ENCODE measurements at places on chromosomes 7 and 10.

- no peak for DNase-seq
These were observed 99.5 kb downstream of the MKI67 start for GRCh38 chr10:128026615-128027300.

- no peak for DNase-seq
These were observed 2.1 kb upstream of the GIGYF1 start for GRCh38 chr7:100696123-100696521.

DNA sequence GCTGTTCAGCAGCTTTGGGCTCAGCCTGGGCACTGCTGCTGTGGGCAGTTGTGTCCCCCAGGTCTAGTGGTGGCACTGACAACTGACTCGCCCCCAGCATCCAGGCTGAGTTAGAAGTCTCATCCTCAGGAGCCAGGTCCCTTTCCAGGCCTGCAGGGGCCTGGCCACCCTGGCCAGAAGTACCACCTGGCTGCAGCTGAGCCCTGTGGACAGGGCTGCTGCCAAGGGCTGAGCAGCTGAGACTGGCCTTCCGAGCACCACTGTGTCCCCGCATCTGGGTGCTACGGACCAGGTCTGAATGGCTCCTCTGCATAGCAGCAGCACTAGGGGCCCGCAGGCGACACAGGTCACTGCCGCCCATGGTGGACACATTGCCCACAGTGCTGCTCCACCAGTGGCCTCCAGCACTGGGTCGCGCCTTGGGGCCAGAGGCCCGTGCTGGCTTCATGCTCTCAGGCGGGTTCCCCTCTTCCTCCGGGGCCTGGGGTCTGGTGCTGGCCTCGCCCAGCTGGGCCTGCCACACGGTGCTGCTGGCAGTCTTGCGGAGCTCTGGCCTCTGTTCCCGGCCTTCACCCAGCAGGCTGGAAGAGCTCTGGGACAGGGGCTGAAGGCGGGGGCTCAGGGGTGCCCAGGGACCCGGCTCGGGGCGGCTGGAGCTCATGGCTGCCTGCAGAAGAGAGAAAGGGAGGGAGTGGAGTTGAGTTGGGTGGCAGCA lies 6.2 kb downstream of the GPRIN2 start:
- DNase-seq, result no peak

DNA sequence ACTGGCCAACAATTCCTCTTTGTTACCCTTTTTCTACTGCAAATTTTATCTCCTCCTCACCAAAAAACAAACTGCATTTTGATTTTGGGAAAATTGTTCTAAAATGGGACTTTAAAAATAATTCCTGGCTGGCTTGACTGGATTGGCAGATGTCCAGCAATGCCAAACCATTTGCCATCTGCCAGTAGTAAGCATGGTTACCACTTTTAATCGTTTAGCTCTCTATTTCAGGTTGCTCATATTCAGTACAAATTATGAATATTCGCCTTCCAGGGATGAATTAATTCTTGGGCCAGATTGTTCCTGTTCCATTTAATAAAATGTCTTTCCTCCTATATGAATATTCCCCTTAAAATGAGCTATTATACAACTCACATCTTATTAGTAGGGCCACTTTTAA lies 35.7 kb downstream of the SMNDC1 start:
- no peak for DNase-seq

GRCh38 chr10:129765664-129766550 lies 198.2 kb downstream of the EBF3 start:
- DNase-seq, result no peak

DNA sequence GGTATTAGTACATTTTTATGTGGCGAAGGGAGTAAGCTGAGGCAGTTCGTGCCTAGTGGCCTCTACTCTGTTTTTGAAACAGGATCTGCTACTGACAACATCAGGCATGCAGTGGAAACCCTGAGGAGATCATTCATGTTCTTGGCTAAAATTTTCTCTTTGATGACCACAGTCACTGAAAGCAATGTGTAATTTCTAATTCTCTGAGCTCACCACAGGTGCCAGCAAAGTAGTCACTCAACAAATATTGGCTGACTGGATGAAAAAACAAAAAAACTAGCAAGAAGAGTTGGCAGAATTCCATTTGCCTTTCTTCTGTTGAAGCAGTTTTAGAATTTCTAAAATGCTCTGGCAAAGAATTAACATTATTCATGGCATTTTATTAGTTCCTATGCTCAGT lies 176.5 kb upstream of the KCTD7 start:
- peak; percentile 47 for DNase-seq

GRCh38 chr7:90945104-90945787 lies 319.0 kb upstream of the FZD1 start:
- peak; percentile 62 for DNase-seq

DNA sequence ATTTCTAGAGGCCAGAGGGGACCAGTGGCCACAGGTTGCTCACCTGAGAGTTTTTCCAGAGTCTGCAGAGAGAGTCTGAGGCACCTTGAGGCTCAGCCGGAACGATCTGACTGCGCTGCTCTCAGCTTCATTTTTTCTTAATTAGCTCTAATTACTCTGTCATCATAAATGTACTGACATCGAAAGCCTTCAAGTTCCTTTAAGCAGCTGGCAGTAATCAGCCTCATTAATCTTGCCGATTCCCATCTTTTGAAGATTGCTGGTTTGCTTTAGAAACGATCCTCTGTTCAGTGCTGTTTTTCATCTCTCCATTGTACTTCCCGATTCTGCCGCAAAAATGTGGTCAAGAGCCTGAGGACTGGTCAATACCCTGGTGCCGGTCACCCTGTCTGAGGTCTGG lies 454.7 kb downstream of the TYW1 start:
- DNase-seq, result no peak

DNA sequence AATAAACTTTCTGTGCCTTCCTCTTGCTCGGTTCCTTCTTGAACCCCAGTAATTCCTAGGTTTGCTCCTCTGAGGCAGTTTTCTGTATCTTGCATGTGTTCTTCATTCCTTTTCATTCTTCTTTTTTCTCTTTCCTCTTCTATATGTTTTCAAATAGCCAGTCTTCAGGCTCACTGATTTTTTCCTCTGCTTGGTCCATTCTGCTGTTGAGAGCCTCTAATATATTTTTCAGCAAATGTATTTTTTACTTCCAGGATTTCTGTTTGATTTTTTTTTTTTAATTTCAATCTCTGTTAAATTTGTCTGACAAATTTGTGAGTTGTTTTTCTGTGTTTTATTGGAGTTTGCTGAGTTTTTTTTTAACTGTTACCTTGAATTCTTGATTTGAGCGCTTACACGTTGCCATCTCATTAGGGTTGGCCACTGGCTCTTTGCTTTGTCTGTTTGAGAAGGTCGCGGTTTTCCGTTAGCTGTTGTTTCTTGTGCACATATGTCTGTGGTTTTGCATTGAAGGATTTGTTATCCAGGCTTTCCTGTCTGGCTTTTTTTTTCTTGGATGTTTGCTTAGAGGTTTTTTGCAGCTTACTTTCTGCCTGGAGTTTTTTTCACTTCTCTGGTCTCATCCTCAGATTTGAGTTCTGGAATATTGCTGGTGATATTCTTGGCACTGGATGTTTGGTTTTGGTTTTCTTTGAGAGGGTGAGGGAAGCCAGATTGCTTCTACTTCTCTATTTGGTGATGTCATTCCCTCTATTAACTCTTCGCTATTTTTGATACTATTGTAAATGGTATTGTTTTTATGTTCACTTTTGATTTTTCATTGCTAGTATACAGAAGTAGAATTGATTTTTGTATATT lies 12.7 kb downstream of the SPRN start:
- no peak for DNase-seq

- DNase-seq, result peak; percentile 77
These were observed 115.2 kb downstream of the SORBS1 start for GRCh38 chr10:95445837-95446486.

GRCh38 chr7:130994378-130995115 lies 260.5 kb upstream of the KLF14 start:
- peak; percentile 28 for DNase-seq

GRCh38 chr10:57015595-57016318 lies 654.7 kb upstream of the ZWINT start:
- DNase-seq, result no peak

DNA sequence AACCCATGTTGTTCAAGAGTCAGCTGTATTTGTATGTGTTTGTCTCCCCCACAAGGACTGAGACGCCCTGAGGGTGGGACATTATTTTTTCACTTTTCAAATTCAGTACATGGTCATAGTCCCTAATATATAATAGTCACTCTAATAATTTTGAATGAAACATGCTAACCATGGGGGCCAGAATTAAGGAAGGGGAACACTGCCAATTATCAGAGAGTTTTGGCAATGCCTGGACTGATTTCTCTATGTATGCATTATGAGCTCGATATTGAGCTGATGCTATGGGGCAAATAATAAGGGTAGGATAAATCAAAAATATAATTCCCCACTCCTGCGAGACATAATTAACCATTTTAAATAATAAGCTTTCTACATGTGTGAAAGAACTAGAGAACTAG lies 87.4 kb downstream of the CPED1 start:
- no peak for DNase-seq

GRCh38 chr10:114374053-114374791 lies 30.1 kb downstream of the AFAP1L2 start:
- DNase-seq, result peak; percentile 58

DNA sequence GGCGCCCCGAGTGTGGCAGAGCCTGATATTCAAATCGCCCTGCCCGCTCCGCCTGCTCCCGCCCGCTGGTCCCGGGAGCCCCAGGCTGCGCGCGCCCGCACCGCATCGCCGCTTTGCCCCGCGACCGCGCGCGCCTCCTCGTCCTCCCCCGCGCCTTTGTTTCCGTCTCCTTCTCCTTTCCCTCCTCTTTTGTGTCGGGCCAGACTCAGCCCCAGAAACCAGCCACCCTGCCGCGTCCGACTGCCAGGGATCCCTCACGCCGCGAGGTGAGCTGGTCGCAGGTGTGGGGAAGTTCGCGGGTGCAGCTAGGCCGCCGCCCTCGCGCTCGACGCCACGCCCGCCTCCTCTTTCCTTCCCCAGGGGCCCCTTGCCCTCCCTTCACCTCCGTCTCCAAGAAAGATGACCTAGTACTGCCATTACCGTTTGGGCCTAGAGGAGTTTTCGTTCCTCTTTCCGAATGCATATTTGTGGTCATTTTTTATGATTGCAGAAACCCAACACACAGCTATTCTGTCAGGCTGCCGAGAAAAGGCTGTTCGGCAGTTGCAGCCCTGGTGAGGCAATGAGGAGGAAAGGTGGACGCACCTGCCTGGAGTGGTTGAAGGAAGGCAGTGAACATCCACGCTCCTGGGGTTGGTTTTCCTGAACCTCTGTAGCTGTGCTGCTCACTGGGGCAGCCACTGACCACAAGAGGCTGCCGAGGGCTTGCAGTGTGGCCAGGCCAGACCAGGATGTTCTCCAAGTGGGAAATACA lies 107.3 kb downstream of the SNX10 start:
- peak; percentile 36 for DNase-seq

DNA sequence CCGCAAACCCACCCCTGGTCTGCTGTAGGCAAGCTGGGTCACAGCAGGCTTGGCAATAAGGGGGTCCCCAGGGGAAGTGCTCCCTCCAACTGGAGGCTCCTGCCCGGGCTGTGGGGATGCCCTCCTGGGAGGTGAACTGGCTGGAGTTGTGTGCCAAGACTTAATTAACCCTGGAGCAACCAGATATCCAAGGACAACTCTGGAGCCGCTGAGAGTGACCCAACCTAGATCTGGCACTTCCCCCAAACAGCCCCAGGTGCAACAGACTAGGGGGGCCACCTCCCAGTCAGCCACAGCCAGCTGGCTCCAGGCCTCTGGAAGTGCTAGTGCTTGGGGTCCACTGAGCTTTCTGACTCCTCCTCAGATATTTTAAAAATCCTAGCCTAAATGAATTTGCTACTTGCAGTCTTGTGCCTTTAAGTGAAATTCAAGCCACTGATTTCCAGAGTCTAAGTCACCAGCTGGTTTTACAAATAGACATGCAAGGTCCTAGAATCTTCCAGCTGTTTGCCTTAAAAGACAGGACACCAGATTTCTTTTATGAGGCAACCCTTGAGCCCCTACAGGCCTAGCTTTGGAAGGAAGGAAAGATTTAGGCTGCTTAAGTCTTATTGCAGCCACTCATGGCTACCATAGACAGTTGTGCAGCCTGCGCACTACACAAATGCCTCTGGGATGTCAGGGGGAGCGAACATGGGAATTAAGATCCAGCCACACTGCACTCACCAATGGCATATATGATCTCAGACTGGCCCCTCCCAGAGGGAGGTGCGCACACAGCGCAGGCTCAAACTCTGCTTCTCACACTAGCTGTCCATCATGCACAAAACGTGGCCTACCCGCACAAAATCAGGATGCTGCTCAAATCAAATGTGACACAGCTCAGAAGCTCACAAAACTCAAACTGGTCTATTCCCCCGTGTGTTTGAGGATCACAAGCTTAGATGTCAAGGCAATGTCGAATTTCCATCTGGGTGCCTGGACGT lies 42.6 kb upstream of the MYL10 start:
- peak; percentile 26 for DNase-seq

DNA sequence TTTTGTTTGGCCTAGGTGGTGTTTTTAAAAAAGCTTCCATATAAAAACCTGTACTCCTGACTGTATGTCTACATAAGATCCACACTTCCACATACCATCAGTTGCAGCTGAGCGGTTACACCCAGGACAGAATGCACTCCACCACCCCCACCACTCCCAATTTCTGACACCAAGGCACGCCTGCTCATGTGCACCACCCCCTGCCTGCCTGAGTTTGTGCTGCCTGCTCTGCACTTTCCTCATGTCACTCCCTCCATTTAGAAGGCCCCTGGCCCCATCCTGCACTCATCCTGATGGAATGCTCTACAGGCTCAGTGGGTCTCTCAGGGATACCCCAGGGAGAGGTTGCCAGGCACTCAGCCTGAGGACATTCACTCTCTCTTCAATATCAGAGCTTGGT lies 6.5 kb downstream of the VPS41 start:
- no peak for DNase-seq

DNA sequence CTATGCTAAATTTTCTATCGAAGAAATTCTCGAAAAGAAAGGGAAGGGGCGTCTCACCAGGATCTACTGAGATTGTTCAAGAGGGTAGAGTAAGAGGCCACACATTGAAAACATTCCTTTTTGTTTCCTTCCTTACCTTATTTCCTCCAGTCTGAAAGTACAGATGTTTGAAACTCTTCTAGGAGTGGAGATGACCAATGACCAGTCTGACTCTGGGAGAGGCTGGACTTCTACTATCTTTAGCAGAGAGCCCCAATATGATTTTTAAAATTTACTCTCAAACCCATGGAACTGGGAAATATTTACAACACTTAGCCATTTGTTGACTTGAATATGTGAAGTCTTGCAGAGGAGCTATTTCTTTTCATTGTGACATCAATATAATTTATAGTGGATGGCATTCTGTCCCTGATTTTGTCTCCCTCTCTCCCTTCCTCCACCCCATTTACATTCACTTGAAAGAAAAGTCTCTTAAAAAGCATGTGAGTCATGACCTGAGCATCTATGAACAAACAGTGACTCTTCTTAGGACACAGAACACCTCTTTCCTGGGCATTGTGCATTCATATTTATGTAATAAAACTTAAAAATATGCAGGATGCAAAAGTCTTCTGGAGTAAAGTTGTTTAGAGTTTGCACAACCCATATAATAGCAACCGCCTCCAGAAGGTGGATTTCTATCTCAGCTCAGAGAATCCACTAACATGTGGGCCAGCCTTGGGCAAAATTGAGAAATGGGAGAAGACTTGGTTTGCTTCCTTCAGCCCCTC lies 31.2 kb upstream of the BMPER start:
- DNase-seq, result peak; percentile 53

- DNase-seq, result peak; percentile 95
These were observed 103.0 kb downstream of the DOCK4 start for GRCh38 chr7:112103246-112103645.

- no peak for DNase-seq
These were observed 23.0 kb upstream of the KMT2E start for GRCh38 chr7:104990983-104991382.
